A549 treated with dexamethasone at 1 μM for 4 hours (cell line): ENCODE measurements at places on chromosomes 4 and X. TPM values are rescaled to one million over a fixed set of nuclear protein-coding genes. Genes with fewer than 3 reads are reported as not detected.

The PCDH19 gene
- 0.02 to 0.07 TPM (median 0.06 TPM) in 5 replicates for total RNA-seq

The F9 gene
- total RNA-seq: not detected in 5 replicates

The BEX5 gene
- total RNA-seq: not detected in 5 replicates

The DCHS2 gene
- total RNA-seq: 0.01 TPM in 1 of 5 replicates, not detected in the others

The RASGEF1B gene
- total RNA-seq: 0.04 to 0.05 TPM (median 0.05 TPM) in 4 of 5 replicates, not detected in the other

The CTAG2 gene
- total RNA-seq: not detected in 5 replicates

The TMEM154 gene
- 0.03 to 0.20 TPM (median 0.09 TPM) in 4 of 5 replicates, not detected in the other for total RNA-seq

The FOXP3 gene
- 0.06 to 0.15 TPM (median 0.13 TPM) in 5 replicates for total RNA-seq

The EXOC1L gene
- not detected in 5 replicates for total RNA-seq

The DRP2 gene
- total RNA-seq: 0.15 to 0.19 TPM (median 0.19 TPM) in 5 replicates

The NEUROG2 gene
- not detected in 5 replicates for total RNA-seq

The SLC6A8 gene
- total RNA-seq: 9.1 to 15.3 TPM (median 12.7 TPM) in 5 replicates

The NSG1 gene
- 9.9 to 13.5 TPM (median 11.3 TPM) in 5 replicates for total RNA-seq

The ARMCX4 gene
- total RNA-seq: 0.29 to 0.63 TPM (median 0.50 TPM) in 5 replicates

The PASD1 gene
- 0.02 to 0.07 TPM in 2 of 5 replicates, not detected in the others for total RNA-seq

The ITIH6 gene
- total RNA-seq: 0.01 TPM in 1 of 5 replicates, not detected in the others

The ZAR1 gene
- 0.06 TPM in 1 of 5 replicates, not detected in the others for total RNA-seq

The CCDC120 gene
- total RNA-seq: 1.8 to 4.0 TPM (median 3.5 TPM) in 5 replicates

The MEPE gene
- total RNA-seq: not detected in 5 replicates

The BTK gene
- total RNA-seq: 0.12 to 0.20 TPM (median 0.20 TPM) in 4 of 5 replicates, not detected in the other

The TADA2B gene
- total RNA-seq: 13.7 to 21.2 TPM (median 18.5 TPM) in 5 replicates

The BMPR1B gene
- 5.2 to 8.0 TPM (median 7.2 TPM) in 5 replicates for total RNA-seq

The MAGED4 gene
- total RNA-seq: 5.9 to 11.3 TPM (median 8.9 TPM) in 5 replicates

The CXCR3 gene
- total RNA-seq: 0.06 to 0.12 TPM (median 0.10 TPM) in 5 replicates

The SAGE1 gene
- total RNA-seq: 0.02 to 0.14 TPM (median 0.05 TPM) in 4 of 5 replicates, not detected in the other

The GPM6B gene
- 0.08 to 0.53 TPM (median 0.39 TPM) in 5 replicates for total RNA-seq

The GSTCD gene
- total RNA-seq: 4.9 to 7.8 TPM (median 6.5 TPM) in 5 replicates

The PPARGC1A gene
- total RNA-seq: 0.02 to 0.18 TPM (median 0.04 TPM) in 5 replicates

The SUPT20HL1 gene
- not detected in 5 replicates for total RNA-seq

The GSX2 gene
- not detected in 5 replicates for total RNA-seq

The IRF2 gene
- 8.4 to 10.1 TPM (median 9.0 TPM) in 5 replicates for total RNA-seq

The SHOX gene
- total RNA-seq: 0.02 to 0.05 TPM (median 0.04 TPM) in 4 of 5 replicates, not detected in the other

The EDNRA gene
- total RNA-seq: 0.18 to 0.58 TPM (median 0.34 TPM) in 5 replicates

The RHOXF2B gene
- not detected in 5 replicates for total RNA-seq
